ENCODE measurements at places on chromosomes 7 and 10.

- no peak for DNase-seq
Observed at GRCh38 chr7:22002726-22003125, 57.0 kb upstream of the CDCA7L start.

GRCh38 chr7:130958846-130959245 lies 224.8 kb upstream of the KLF14 start:
- no peak for DNase-seq

- DNase-seq = no peak
Observed at GRCh38 chr10:99661377-99661763, 2.1 kb downstream of the ENTPD7 start.

DNA sequence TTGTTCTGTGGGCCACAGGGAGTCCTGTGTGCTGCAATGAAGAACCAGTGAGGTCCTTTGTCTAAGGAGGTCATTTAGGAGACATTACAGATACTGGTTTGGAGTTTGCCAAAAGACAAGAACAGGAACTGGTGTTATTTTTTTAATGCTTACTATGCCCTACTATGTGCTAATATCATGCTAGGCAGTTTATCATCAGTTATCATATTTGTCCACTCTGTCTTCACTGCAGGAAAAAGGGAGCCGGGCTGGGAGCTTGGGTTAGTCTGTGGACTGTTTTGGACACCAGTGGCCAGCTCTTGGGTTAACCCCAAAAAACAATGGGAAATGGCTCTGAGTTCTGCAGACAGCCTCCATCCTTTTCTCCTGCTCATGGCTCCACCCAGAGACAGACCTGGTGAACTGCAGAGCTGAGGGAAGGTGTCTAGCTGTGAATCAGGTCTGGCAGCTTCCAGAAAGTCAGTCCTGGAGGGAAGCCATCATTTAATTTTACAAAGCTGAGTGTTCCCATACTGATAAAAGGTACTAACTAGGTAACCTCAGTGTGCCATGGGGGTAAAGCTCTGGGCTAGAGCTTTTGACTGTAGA lies 101.2 kb upstream of the ZNF746 start:
- DNase-seq = peak; percentile 46

DNA sequence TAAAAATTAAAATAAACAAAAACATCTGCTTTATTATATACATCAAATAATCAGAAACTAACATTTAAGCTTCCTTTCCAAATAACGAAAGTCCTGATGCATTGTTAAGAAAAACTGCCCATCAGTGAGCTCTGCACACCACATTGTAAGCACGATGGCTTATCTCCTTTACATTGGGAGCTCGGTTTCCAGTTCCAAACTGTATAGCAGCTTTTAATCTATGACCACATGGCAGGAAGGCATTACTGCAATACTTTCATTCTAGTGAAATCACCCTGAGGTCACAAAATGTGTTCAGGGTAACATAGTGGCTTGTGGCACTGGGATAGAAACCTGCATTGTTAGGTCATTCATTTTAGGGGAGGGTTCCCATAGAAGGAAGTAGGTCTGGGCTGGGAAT lies 146.3 kb downstream of the ZNF22 start:
- DNase-seq = no peak

GRCh38 chr10:18402853-18403252 lies 248.5 kb downstream of the NSUN6 start:
- no peak for DNase-seq

- no peak for DNase-seq
Observed at GRCh38 chr7:98997846-98998245, 119.5 kb downstream of the TRRAP start.

GRCh38 chr7:107743567-107744344 lies at the start of gene CBLL1:
Gene CBLL1, plus strand, starts transcription at chr7:107744142. Its CDS starts 22 bp downstream, at chr7:107744164.
- DNase-seq = peak; percentile 93

- no peak for DNase-seq
Observed at GRCh38 chr7:20412032-20412431, 81.3 kb downstream of the ITGB8 start.

- DNase-seq = no peak
Observed at GRCh38 chr7:107996072-107996882, 6.7 kb downstream of the LAMB1 start.

- DNase-seq = no peak
Observed at GRCh38 chr10:77359950-77360520, 277.6 kb downstream of the KCNMA1 start.

DNA sequence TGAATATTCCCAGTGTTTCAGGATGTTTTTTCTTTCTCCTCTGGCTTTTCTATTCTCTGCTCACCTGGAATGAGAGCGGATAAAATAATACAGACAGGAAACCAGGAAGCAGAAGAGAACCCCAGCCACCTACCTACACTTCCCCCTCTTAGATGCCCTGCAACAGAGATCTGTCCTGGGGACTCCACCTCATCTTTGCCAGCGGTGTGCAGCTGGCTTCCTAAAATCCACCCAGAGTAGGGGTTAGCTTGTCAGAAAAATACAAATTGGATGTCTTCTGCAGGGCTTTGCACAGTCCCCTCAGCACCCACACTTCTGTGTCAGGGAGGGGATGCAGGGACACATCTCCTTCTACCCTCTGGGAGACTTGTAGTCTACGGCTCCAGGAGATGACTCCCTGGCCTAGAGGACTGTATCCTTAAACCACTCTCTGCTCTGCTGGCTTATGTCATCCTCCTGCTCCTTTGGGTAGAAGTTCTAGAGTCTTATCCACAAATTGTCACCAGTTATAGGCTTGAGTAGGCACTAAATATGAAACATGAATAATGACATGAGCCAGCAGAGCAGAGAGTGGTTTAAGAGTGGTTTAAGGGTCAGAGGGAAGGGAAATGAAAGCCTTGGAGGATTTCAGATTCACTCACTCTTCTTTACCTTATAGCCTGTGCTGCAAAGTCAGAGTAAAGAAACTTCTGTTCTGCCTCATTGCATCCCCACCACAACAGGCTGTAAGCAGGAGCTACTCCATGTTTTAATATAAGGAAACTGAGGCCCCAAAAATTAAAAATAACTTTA lies 749.4 kb downstream of the AUTS2 start:
- DNase-seq = no peak

- no peak for DNase-seq
Observed at GRCh38 chr7:144454-144826, 47.9 kb upstream of the FAM20C start.

- no peak for DNase-seq
Observed at GRCh38 chr10:78921895-78922294, 146.9 kb upstream of the ZMIZ1 start.

GRCh38 chr7:128962899-128963298 lies 25.2 kb downstream of the IRF5 start:
- no peak for DNase-seq

GRCh38 chr10:75654171-75654771 lies 222.8 kb downstream of the LRMDA start:
- DNase-seq = no peak

- DNase-seq = no peak
Observed at GRCh38 chr7:137146552-137147337, 196.8 kb downstream of the PTN start.

DNA sequence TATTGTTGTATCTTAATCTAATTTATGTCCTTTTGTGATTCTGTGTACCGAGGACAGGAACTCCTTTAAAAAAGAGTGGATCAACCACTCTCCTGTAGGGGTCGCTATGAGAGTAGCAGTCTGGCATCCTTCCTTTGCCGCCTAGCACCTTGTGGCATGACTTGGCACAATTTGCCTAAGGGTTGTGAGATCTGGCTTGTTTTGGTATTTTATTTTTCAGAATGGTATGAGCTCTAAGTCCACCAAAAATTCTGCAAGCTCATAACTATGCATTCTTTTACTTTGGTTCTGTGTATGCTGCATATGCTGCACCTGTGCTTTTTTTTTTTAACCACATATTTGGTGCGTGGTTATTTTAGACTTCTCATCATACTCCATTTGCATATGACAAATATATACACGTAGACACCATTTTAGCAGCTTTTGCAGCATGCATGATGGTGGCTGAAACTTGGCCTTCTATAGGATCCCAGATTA lies 112.8 kb downstream of the CDK14 start:
- DNase-seq = peak; percentile 49

GRCh38 chr7:98531717-98532116 lies 85.4 kb upstream of the NPTX2 start:
- DNase-seq = no peak

- no peak for DNase-seq
Observed at GRCh38 chr7:106693677-106694353, 32.9 kb upstream of the CCDC71L start.

DNA sequence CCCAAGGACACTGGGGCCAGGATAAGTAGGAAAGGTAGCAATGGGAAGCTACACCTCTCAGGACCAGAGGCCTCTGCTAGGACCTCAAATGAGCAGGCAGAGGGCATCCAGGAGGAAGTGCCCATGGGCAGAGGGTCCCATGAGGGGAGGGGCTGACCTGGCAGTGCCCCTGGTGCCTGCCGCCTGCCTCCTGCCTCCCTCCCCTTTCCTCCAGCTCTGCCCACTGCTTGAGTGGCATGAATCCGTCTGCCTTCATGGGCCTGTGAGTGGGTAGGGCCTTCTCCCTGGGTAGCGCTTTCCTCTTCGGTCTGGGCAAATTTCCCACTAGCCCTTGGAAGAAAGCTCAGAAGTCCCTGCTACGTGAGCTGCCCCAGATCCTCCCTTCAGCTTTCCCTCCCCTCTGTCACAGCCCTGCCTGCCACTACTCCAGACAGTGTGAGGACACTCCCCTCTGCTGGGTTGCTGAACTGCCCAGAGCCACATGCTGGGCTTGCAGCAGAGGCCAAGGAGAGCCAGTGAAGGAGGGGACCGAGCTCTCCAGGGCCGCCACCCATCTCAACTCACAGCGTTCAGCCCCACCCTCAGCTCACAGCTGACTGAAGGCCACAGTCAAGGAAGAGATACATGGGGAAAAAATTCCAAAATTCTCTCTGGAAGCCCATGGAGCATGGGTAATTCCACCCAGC lies 141.4 kb downstream of the ARHGAP22 start:
- no peak for DNase-seq

- no peak for DNase-seq
Observed at GRCh38 chr7:65809259-65809981, 63.5 kb upstream of the VKORC1L1 start.

- peak; percentile 19 for DNase-seq
Observed at GRCh38 chr7:76424413-76425111, at the start of gene ZP3. Gene ZP3, plus strand, starts transcription at chr7:76424950. Its CDS starts 15 bp downstream, at chr7:76424965.

GRCh38 chr10:80204677-80205476 lies 460 bp downstream of the ANXA11 start:
- DNase-seq = no peak

DNA sequence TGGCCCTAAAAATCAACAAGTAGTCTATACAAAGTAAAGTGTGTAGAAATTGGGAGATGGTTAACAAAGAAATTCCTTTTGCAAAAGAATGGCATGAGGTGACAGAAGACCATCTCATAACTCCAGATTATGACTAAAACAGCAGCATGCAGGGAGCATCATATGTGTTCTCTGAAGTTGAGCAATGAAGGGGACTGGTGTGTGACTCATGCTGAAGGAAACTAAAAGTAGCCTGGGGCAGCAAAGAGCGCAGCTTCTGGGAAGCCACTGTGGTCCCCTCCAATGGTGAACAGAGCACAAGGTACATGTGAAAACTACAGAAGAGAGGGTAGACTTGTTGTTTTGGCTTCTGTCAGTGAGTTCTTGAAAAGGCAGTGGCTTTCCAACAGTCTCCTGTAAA lies 133.4 kb downstream of the MACC1 start:
- no peak for DNase-seq

DNA sequence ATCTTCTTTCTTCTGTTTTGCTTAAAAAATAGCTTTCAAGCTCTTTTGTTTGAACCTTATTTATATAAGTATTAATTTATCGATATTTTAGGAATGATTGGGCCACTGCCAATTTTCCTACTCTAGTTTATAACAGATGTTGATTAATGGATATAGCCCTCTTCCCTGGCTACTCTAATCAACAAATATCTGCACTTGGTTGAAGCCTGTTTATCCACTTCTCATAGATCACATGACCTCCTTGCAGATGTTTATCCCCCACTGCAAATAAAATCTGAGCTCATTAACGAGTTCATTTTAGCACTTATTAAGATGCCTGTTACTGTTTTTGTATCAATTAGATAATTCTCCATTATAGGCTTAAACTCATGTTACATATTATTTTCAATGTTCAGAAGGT lies 715.3 kb downstream of the CNTNAP2 start:
- no peak for DNase-seq

- no peak for DNase-seq
Observed at GRCh38 chr10:99658622-99659030, 683 bp upstream of the ENTPD7 start.

- DNase-seq = no peak
Observed at GRCh38 chr10:112235920-112236319, 47.3 kb upstream of the TECTB start.

DNA sequence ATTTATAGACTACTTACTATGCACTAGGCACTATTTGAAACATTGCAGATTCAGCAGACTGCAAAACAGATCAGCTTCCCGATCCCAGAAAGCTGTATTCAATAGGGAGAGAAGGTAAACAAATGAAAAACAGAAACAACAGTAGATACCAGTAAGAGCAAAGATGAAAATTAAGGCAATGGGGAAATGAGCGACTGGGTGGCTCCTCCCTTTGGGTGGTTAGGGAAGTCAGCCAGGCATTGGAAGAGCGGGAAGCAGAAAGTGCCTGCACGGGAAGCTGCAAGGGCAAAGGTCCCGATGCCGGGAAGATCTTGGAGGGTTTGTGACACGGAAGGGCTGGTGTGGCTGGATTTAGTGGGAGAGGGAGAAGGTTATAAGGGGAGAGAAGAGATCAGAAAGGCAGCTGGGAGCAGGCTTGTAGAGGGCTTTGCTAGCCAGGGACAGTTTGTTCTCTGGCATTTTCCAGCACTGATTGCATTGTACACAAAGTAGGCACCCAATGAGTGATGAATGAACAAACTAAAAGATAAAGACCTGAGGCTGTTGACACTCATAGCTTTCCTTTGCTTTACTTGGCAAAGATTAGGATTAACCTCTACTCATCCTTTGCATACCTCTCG lies 67.8 kb downstream of the NAMPT start:
- no peak for DNase-seq

DNA sequence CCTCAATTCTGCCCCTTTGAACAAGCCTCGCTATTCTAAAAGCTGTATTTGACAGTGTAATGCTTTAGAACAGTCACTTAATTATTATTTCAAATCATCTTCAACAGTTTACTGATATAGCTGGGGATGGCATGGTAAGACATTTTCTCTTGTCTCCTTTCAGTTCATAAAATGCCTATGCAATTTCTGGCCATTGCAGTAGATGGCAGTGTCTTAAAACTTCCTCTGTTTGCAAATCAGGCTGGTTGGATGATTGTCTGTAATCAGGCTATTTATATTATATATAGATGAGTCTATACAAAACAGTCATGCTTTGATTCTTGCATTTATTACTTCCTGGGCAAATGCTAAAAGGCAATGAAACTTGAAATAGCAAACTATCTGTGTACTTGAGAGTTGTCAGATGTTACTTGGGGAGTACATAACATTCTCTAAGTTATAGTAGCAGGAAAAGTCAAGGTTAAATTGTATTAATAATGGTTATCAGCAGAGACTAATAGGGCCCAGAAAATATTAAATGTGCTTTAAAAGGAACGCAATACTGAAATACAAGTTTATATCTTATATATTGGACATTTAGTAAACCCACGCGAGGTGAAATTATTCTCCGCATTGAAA lies 55.5 kb upstream of the LHFPL3 start:
- peak; percentile 45 for DNase-seq

GRCh38 chr10:59814878-59815277 lies 61.6 kb upstream of the MRLN start:
- DNase-seq = no peak

All from Jurkat, Clone E6-1 (cell line).